ENCODE measurements at places on chromosomes 7 and 10.

DNA sequence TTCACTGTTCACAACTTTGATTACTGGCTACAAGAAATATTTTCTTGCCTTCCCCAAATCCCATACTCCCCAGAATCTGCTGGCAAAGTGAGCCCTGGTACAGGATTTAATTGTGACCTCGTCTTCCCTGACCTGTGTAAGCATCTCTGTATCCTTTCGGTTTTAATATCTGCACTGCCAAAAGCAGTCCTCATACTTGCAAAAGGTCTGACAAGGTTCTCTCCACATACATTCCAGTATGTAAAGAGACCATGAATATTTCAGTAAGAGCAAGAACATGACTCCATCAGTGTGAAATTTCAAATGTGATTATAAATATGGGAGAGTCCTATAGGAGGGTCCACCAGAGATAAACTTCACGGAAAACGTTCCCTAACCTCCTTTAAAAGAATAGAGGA is 134.0 kb upstream of the TCF7L2 start:
- no peak for DNase-seq

- DNase-seq: no peak
Observed at GRCh38 chr7:24777806-24778205, 20.5 kb upstream of the GSDME start.

DNA sequence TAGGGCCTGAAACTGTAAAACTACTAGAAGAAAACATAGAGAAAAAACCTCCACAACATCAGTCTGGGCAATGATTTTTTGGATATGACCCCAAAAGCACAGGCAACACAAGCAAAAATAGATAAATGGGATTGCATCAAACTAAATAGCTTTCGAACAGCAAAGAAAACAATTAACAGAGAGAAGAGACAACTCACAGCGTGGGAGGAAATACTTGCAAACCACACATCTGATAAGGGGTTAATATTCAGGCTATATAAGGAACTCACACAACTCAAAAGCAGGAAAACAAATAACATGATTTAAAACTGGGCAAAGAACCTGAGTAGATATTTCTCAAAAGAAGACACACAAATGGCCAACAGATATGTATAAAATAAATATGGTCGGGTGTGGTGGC is 7.7 kb upstream of the GSTK1 start:
- DNase-seq: no peak

- no peak for DNase-seq
Observed at GRCh38 chr7:19146699-19147098, 1.5 kb upstream of the FERD3L start.

GRCh38 chr7:2012981-2013380 is 219.8 kb downstream of the MAD1L1 start:
- no peak for DNase-seq

- no peak for DNase-seq
Observed at GRCh38 chr7:111405621-111406020, 156.7 kb downstream of the IMMP2L start.

DNA sequence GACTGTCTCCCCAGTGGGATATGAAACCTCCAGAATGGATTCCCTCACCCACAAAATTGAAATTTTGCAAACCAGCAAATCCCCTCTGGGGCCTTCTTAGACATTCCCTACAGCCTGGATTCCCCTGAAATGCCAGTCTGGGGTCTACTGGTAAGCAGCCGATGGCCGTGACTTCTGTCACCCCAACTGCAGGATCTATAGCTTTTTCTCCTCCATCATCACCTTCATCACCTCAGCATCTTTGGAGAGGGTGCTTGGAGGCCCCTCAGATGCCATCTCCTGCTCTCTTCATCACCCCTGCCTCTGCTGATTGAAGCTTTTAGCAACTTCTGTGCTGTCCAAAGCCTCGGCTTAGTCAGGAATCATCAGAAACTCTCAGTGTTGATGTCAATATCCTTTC is 2.6 kb upstream of the KCNMA1 start:
- no peak for DNase-seq

- no peak for DNase-seq
Observed at GRCh38 chr10:49539320-49539885, 482 bp upstream of the ERCC6 start.

DNA sequence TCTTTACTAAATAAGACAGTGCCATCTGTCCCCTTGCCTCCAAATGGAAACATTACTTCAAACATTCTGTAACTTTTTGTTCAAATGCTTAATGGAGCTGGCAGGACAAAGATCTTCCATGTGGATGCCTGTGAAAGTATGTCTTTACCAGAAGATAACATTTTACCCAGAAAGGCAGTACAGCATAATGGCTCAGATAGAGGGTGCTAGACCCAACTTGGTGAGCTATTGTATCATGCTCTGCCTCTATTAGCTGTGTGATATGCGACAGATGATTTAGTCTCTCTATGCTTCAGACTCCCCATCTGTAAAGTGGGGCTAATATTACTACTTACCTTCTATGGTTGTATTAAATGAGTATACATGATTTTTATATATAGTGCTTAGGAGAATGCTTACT is 8.8 kb upstream of the SMKR1 start:
- no peak for DNase-seq

GRCh38 chr10:132100091-132100481 is 34.3 kb downstream of the JAKMIP3 start:
- no peak for DNase-seq

GRCh38 chr7:113633073-113633472 is 285.7 kb downstream of the PPP1R3A start:
- no peak for DNase-seq

- no peak for DNase-seq
Observed at GRCh38 chr7:157973971-157974677, 613.5 kb downstream of the PTPRN2 start.

GRCh38 chr7:2897023-2897422 is 52.9 kb upstream of the GNA12 start:
- DNase-seq: no peak

DNA sequence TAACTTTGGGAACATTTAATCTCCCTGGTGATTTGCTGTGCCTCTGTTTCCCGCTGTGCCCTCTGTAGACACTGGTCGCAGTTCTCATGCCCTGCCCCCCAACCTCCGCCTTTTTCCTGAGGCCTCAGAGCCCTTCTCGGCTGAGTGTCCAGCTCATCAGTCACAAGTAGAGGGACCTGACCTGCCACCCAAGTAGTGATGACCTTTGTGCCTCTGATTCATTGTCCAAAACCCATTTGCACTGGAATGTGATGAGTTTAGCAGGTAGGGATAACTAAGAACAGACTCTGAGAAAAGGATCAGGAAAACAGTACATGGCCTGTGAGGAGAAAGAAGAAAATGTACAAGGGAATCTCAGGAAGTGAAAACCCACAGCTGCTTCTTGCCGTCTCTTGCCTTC is 58.8 kb downstream of the LANCL2 start:
- no peak for DNase-seq

DNA sequence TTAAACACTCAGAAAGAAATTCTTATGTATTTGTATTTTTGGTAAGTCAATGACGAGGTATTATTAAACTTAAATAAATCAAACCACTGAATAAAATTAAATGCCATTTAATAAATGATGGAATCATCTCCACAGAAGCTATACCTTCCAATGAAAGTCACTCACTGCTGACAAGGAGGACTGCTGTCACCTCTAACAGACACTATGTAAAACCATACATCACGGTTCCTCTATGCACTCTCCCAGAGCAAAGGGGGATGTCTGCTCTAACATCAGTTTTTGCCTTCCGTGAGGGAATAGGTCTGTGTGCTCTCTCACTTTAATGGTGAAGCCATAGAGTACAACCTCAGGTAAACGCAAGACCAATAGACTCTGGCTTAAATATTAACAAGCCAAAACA is 99.7 kb upstream of the DDC start:
- DNase-seq: no peak

DNA sequence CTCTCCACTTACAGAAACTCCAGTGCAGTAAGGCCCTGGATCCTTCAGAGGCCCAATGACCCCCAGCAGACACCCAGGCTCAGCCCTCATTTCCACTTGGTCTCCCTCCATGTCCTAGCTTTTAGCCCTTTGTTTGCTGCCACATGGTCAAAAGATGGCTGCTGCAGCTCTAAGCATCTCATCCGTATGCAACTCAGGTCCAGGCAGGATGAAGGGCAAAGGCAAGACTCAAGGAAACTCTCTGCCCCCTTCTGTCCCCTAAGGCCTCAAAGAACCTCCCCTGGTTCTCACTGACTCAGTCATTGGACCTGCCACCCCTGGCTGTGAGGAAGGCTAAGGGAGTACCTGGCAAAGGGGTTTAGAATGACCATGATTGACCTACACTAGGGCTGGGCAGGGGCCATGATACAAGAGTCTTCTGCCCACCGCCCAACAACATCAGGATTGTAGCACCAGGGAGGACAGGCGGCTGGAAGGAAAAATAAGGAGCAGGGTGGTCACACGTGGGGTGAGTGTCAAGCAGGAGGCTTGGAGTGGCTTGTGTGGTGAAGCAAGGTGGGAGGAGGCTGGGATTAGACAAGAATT is 303.8 kb upstream of the ZMIZ1 start:
- DNase-seq: no peak
